ENCODE measurements at places on chromosomes 12 and 14.

GRCh38 chr12:88889326-88890110 lies 309.2 kb upstream of the KITLG start:
- DNase-seq, result no peak

DNA sequence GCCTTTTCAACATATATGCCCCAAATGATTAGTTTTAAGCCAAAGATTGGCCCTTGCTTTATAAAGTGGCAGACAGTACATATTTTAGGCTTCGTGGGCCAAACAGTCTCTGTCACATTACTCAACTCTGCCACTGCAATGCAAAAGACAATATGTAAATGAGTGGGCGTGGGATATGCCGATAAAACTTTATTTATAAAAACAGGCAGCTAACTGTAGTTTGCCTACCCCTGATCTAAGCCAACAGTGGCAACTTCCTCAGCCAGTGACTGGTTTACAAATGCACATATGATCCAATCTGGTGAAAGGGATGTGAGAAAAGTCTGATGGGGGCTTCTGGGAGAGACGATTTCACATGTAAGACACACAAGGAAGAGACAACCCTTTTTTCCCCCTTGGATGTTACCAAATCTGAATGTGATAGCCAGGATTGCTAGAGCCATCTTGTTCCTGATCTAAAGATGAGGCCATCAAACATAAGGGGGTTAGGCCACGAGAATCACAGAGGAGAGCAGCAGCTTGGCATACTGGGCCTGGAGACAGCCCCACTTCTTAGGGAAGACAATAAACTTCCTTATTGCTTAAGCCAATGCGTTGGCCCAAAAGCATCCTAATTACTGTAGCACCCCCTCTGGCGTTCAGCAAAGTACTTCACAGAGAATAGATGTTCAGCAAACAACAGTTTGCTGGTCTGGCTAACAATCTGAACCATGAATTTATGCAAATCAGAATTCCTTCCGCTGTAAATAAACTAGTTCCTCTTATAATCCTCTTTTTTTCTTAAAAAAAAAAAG lies 75.2 kb upstream of the TMCC3 start:
- no peak for DNase-seq

DNA sequence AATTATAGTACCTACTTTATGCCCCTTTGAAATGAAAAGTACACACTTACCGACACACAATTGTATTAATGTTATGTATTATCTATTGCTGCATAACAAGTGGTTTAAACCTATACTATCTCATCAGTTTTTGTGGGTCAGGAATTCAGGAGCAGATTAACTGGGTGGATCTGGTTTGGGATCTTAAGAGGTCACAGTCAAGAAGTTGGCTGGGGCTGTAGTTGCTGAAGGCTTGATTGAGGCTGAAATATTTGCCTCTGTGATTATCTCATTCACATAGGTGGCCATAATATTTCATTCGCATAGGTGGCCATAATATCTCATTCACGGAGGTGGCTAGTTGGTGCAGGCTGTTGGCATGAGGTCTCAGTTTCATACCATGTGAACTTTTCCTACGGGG lies 5.7 kb downstream of the METTL25 start:
- no peak for DNase-seq

GRCh38 chr12:49557187-49557916 lies 10.6 kb downstream of the MCRS1 start:
- DNase-seq, result no peak

- DNase-seq, result peak; percentile 18
These were observed 4.1 kb upstream of the IGF1 start for GRCh38 chr12:102484428-102484958.

GRCh38 chr12:98653866-98654493 lies 8.9 kb downstream of the APAF1 start:
- DNase-seq, result no peak
